ENCODE measurements at places on chromosomes 5 and 9. TPM values are rescaled to one million over a fixed set of nuclear protein-coding genes. Genes with fewer than 3 reads are reported as not detected.

ZNF462 gene
- total RNA-seq, result 89.7 TPM

HEMGN gene
- total RNA-seq, result 4.2 TPM

FOXD4L3 gene
- 0.23 TPM for total RNA-seq

ZCCHC10 gene
- 33.4 TPM for total RNA-seq

PCDHGA11 gene
- total RNA-seq, result 18.9 TPM

SPATA31E1 gene
- not detected for total RNA-seq
